ENCODE measurements at places on chromosomes 16 and 17. TPM values are rescaled to one million over a fixed set of nuclear protein-coding genes. Genes with fewer than 3 reads are reported as not detected.

The NPIPA5 gene
- total RNA-seq = 4.4 TPM

The MYH8 gene
- not detected for total RNA-seq

The CCDC200 gene
- total RNA-seq = not detected

The SOST gene
- total RNA-seq = not detected

The CHST6 gene
- total RNA-seq = 0.09 TPM

The KRT39 gene
- total RNA-seq = not detected

The KRT23 gene
- not detected for total RNA-seq

The LGALS9B gene
- total RNA-seq = not detected

The HSPB9 gene
- 0.11 TPM for total RNA-seq

The HASPIN gene
- 13.5 TPM for total RNA-seq

The VASN gene
- 2.5 TPM for total RNA-seq

- no peak overlapping the region for H3K4me3 ChIP-seq
- H3K27me3 ChIP-seq = no peaks in the 10 kb centered on the region
- H3K4me1 ChIP-seq = no peaks in the 10 kb centered on the region
- DNase-seq = no peak
These were observed 62.1 kb upstream of the MYOCD start for GRCh38 chr17:12603566-12603965.

GRCh38 chr17:6666077-6666521 is 14.5 kb downstream of the C17orf100 start:
- peaks cover 6% of the 10 kb centered on the region for H3K27me3 ChIP-seq
- no peak overlapping the region for H3K27ac ChIP-seq
- H3K4me3 ChIP-seq = no peak overlapping the region
- H3K36me3 ChIP-seq = no peaks in the 10 kb centered on the region

DNA sequence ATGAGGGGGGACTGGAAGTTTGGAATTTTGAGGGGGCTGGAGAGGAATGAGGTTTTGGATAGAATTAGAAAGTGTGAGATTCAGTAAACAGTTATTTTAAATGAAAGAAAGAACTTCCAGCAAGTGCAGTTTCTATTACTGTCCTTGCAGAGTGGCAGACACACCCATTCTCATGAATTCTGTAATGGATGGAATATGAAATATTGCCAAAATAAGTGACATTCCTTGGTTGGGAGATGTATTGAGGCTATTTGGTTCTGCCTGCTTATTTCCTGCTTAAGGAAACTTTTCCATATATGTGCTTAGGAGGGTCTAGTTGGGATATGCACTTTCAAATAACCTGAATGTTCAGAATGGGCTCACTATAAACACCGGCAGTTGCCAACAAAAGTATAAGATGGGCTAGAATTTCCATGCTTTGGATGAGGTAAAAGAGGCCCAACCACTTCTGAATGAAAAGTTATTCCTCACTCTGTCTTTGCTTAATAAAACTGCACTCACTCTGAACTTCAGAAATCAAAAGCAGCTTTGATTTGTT is 434.4 kb downstream of the CA10 start:
- H3K36me3 ChIP-seq = no peaks in the 10 kb centered on the region
- no peak overlapping the region for H3K4me3 ChIP-seq
- no peak overlapping the region for H3K27ac ChIP-seq
- DNase-seq = no peak
- no peaks in the 10 kb centered on the region for H3K27me3 ChIP-seq

DNA sequence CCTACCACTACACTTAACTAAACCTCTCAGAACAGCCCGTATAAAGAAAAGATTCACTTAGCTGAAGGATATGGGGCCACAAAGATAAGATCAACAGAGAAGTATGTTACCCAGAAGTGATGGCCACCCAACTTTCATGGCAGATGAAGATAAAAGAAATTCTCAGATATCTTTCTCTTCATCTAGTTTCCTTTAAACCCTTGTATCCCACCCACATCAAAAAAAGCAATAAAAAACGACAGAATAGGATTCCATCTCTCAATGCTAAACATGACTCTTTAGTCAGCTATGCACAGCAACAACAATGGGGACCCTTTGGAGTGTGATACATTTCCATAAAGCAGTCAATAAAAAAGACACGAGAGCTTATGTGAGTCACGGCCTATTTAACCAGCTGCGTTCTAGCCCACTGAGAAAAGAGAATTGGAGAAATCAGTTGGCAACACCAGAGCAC is 86.6 kb downstream of the SNX11 start:
- DNase-seq = no peak
- H3K36me3 ChIP-seq = no peaks in the 10 kb centered on the region
- H3K4me1 ChIP-seq = no peaks in the 10 kb centered on the region
- H3K27me3 ChIP-seq = peaks cover 12% of the 10 kb centered on the region

- H3K4me3 ChIP-seq = no peak overlapping the region
- H3K27me3 ChIP-seq = 0 out of 2 replicates have a peak, but pooled peaks cover 6% of the 10 kb centered on the region
- H3K27ac ChIP-seq = no peak overlapping the region
- H3K36me3 ChIP-seq = no peaks in the 10 kb centered on the region
- H3K4me1 ChIP-seq = no peaks in the 10 kb centered on the region
These were observed 611.4 kb upstream of the CDH5 start for GRCh38 chr16:65754820-65755691.

GRCh38 chr16:81888520-81889394 is 109.7 kb downstream of the PLCG2 start:
- no peak overlapping the region for H3K4me3 ChIP-seq
- no peaks in the 10 kb centered on the region for H3K36me3 ChIP-seq
- H3K4me1 ChIP-seq = peaks cover 6% of the 10 kb centered on the region
- H3K27ac ChIP-seq = no peak overlapping the region
- no peak for DNase-seq

DNA sequence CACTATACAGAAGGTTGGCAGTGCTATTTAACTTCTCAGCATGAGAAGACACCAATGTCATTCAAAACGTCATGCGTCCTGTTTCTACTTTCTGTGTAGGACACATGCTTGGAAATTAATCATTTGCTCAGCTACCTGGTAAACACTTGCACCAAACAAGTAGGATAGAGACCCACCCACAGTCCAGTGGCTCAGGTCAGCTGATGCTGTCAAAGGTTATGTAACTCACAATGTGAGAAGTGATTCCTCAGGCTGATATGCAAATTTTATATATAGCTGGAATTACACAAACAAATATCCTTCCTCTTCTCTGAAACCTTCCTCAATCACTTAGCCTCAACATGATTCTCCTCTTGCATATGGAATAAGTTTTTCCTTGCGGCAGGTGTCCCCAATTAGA is 59.6 kb downstream of the ZZEF1 start:
- peaks cover 79% of the 10 kb centered on the region for H3K36me3 ChIP-seq
- H3K27ac ChIP-seq = no peak overlapping the region
- no peaks in the 10 kb centered on the region for H3K27me3 ChIP-seq
- H3K4me1 ChIP-seq = no peaks in the 10 kb centered on the region

GRCh38 chr17:71407981-71408380 is 712.8 kb upstream of the SOX9 start:
- no peaks in the 10 kb centered on the region for H3K36me3 ChIP-seq
- DNase-seq = no peak
- no peak overlapping the region for H3K27ac ChIP-seq
- no peaks in the 10 kb centered on the region for H3K27me3 ChIP-seq

GRCh38 chr16:30837904-30838303 is 50.9 kb upstream of the ZNF629 start:
- no peaks in the 10 kb centered on the region for H3K36me3 ChIP-seq
- H3K4me3 ChIP-seq = no peak overlapping the region
- peaks cover 7% of the 10 kb centered on the region for H3K4me1 ChIP-seq
- DNase-seq = no peak

- H3K27ac ChIP-seq = no peak overlapping the region
- no peak overlapping the region for H3K4me3 ChIP-seq
- no peaks in the 10 kb centered on the region for H3K4me1 ChIP-seq
These were observed 47.9 kb downstream of the SNX29 start for GRCh38 chr16:12024429-12024828.

DNA sequence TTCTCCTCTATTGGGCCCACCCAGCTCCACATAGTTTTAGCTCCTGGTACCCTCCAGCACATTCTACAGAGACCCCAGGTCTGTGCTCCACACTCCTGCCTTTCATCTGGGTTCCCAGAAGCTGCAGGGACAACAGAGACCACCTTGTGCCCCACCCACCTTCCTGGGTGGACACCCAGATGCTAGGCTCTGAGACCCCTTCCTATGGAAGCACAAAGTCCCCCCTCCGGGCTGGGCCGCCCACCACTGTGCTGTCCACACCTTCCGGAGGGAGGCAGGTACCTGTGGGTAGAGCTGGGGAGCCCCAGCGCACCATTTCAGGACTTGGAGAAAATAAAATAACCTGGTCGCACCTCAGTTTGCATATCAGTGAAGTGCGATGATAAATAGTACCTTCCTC is 224.9 kb upstream of the FOXF1 start:
- H3K27ac ChIP-seq = no peak overlapping the region
- no peak for DNase-seq
- no peak overlapping the region for H3K4me3 ChIP-seq
- peaks cover 33% of the 10 kb centered on the region for H3K27me3 ChIP-seq

GRCh38 chr16:87108278-87108677 is 208.9 kb downstream of the C16orf95 start:
- no peak for DNase-seq
- H3K27me3 ChIP-seq = peaks cover 10% of the 10 kb centered on the region
- no peak overlapping the region for H3K27ac ChIP-seq
- no peak overlapping the region for H3K4me3 ChIP-seq
- no peaks in the 10 kb centered on the region for H3K36me3 ChIP-seq

GRCh38 chr16:11297492-11298142 is 16.5 kb upstream of the PRM1 start:
- DNase-seq = peak; percentile 74
- H3K27ac ChIP-seq = no peak overlapping the region
- peaks cover 13% of the 10 kb centered on the region for H3K4me1 ChIP-seq
- no peak overlapping the region for H3K4me3 ChIP-seq
- H3K36me3 ChIP-seq = no peaks in the 10 kb centered on the region

DNA sequence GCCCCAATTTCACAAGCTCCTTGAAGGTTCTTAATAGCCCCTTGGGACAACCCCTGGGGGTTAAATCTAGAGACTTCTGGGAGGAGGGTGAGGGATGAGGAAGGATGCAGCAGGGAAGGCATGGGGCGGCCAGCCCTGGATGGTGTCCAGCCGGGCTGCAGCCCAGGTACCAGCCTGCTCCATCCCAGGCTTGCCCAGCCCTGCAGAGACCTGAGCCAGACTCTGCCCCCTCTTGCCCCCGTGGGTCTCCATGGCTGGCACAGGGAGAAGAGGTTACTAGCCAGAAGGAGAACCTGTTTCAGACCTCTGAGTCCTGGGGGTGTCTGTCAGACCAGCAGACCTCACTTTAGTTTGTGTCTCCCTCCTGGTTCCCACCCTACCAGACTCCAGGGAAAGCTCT is 8.5 kb downstream of the NHERF1 start:
- no peak overlapping the region for H3K27ac ChIP-seq
- peaks cover 7% of the 10 kb centered on the region for H3K36me3 ChIP-seq
- no peaks in the 10 kb centered on the region for H3K27me3 ChIP-seq
- no peak overlapping the region for H3K4me3 ChIP-seq

DNA sequence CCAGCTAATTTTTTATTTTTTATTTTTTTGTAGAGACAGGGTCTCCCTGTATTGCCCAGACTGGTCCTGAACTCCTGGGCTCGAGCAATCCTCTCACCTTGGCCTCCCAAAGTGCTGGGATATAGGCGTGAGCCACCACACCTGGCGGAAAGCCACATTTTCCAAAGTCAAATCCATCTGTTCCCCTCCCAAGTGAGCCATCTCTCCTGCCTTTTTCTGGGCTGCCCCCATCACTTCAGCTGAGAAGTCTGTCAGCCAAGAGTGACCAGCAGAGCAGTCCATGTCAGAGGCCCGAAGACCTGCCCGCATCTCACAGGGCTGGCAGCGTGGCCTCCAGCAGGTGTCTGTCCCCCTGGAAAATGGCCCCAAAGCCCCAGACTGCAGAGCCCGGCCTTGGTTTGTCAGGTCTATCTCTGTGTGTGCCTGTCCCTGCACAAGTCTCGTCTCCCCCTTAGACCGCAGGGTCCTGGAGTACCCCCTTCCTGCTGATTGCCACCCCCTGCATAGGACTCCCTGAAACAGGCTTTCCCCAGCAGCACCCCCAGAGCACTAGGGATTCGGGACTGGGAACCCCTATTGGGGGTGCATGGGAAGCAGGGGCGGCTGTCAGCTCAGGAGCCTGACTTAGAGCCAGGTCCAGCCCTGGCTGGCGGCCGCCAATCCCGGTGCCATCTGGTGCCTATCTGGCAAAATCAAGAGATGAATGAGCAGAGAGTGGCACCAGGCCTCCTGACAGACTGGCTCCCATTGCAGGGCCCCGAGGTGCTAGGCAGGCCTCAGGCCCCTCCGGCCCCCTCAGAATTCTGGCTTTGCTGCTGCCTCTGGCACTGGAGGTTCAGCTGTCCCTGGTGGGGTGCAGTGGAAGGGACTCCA is 7.8 kb downstream of the TTYH2 start:
- no peak for DNase-seq
- H3K36me3 ChIP-seq = no peaks in the 10 kb centered on the region
- no peaks in the 10 kb centered on the region for H3K27me3 ChIP-seq
- H3K4me1 ChIP-seq = peaks cover 5% of the 10 kb centered on the region

GRCh38 chr17:75412455-75413317 is 7.2 kb upstream of the GRB2 start:
- peaks cover 9% of the 10 kb centered on the region for H3K27me3 ChIP-seq
- no peaks in the 10 kb centered on the region for H3K36me3 ChIP-seq
- no peak overlapping the region for H3K27ac ChIP-seq

DNA sequence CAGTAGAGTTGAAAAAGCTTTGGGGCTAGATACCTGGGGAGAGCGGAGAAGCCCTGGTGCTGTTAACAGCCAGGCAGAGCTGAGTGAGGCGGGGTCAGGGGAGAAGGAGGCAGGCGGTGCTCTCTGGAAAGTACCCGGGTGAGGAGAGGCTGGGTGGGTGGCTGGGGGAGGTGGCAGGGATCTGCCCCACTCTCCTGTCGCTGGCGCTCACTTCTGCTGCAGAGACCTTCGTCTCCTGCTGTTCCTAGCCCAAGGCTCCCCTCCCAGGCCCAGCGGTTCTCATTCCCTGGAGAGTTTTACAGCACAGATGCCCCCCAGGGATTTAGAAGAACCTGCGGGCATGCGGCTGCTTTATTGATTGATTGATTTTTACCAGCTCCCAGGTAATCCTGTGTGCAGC is 302.8 kb downstream of the IRF8 start:
- H3K4me1 ChIP-seq = no peaks in the 10 kb centered on the region
- H3K27me3 ChIP-seq = peaks cover 49% of the 10 kb centered on the region
- H3K36me3 ChIP-seq = no peaks in the 10 kb centered on the region
- H3K27ac ChIP-seq = no peak overlapping the region
- no peak overlapping the region for H3K4me3 ChIP-seq

DNA sequence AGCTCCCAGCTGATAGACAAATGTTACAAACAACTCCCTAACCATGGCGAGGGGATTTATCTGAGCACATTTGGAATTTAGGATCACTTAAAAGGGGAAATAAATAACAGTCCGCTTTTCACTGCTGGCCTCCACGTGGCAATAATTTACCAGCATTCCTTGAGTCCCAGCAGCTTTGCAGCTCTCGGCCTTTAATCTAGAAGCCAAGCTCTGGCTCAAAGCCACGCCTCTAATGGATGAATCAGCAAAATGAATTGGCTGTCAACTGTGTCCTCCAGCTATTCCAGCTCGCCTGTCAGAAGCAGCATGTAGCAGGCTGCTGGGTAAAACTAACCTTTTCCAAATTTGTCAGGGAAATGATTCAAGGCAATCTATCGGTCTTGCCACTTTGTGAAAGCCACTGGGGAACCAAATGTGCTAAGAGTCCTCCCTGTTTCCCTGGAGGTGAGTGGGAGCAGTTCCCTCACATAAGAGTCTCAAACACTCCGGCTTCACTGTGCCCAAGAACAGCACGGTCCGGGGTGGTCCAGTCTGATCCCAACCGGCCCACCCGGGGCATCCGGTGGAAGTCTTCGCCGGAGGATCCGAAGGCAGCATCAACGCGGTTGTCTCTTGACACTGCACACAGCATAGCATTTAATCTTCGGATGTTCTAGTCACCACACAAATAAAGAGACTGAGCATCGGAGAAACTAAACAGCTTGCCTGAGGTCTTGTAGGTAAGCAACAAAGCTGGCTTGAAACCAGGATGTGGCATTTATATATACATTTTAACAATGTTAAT is 143.3 kb downstream of the PARN start:
- H3K4me1 ChIP-seq = peaks cover 7% of the 10 kb centered on the region
- H3K4me3 ChIP-seq = peak overlapping the region; percentile 21
- H3K36me3 ChIP-seq = peaks cover 9% of the 10 kb centered on the region
